ENCODE measurements at places on chromosomes 5 and 9.

DNA sequence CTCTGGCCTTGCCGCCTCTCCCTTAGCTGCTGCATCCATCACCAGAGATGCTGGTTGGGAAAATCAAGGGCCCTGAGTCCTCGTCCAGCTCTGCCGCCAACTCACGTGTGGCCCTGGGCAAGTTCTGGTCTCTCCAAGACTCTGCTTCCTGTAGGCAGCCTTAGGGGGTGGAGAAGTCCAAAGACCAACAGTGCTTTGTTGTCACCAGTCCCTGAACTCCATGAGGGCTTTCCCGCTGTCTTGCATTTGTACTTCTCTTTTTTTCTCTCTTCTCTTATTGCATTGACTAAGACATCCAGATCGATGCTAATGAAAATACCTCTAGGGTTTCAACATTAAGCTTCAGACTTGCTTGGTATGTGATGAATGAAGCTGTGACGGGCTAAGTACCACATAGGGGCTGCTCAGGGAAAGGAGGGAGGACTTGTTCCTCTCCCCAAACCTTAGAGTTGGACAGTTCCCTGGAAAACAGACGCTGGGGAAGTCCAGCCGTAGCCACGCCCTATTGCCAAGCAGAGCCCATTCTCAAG, 63.7 kb upstream of the STXBP1 start:
- no peak for DNase-seq

- DNase-seq = no peak
Measured at GRCh38 chr5:168882283-168882682, 303.1 kb upstream of the PANK3 start.

DNA sequence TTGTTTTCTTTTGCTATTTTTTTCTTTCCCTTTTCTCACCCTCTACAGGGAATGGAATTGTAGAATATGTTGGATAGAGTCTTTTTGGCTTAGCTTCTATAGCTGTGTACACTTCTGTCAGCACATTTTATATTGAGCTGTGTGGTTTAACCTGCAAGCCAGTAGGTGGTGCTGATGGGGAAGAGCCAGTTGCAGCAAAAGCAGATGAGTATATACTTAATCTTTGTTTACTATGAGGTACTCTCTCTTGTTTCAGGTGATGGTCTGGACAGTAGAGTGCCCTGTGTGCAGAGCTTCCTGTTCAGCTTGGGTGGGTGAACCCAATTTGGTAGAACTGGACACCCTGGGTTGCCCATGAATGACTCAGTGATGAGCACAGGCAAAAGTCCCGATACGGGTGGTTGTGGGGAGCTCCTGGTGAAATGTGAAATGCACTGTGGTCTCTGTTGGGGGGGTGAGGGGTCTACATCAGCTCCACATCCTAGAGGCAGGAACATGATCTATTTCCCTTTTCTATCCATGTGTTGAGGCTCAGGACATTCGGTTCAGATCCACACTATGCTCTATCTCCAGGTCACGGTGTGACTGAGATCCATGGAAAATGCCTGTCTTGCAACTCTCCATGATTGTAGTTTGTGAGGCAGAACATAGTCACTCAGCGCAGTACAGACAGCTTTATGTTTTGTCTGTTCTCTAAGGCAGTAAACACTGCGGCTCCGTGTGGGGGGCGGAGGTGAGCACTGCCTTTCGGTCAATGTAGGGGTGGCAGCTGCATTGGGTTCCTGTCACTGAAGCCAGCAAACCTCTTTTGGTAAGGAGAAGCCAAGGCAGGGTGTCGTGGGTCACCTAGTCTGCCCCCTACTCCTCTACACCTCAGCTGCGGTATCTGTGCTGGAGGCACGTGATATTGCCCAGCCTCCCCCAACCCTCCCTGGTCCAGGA, 353.2 kb downstream of the PRR16 start:
- DNase-seq = no peak

DNA sequence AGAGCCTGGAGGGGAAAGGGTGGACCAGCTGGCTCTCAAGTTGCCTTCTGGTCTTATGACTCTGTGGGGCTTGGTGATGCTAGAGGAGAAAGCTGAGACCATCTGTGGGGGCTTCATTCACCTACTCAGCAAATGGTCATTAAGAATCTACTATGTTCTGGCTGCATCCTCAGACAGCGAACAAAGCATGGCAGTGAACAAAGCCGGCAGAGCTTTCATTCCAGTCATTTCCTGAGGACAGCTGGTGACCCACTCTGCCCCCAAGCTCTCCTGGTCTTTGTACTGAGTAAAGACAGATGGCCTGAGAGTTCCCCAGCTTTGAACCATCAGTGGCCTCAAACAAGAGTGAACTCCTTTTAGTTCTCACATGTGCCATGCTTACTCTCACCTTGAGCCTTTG, 48.0 kb downstream of the FGF1 start:
- no peak for DNase-seq

GRCh38 chr9:79020276-79020675, 551.5 kb upstream of the TLE4 start:
- no peak for DNase-seq

DNA sequence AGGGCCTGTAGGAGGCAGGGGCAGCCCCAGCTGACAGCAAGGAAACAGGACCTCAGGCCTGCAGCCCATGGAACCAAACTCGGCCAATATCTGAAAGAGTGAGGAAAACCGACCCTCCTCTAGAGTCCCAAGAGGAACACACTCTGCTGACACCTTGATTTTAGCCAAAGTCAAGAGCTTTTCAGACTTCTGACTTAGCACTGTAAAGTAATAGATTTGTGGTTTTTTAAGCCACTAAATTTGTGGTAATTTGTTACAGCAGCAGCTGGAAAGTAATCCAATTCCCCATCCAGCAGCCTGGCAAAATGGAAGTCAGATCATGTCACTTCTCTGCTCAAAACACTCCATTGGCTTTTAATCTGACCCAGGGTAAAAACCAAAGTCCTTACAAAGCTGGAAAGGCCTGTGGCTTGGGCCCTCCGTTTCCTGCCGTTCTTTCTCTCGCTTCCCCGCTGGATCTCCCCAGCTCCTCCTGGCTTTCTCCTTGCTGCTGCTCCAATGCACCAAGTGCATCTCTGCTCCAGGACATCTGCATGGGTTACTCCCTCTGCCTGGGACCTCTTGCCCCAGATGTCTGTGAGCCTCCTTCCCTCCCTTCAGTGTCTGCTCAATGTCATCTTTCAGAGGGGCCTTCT, 79.0 kb downstream of the C5orf15 start:
- DNase-seq = no peak

GRCh38 chr5:57174128-57174889, 450 bp downstream of the GPBP1 start:
- DNase-seq = peak; percentile 28

DNA sequence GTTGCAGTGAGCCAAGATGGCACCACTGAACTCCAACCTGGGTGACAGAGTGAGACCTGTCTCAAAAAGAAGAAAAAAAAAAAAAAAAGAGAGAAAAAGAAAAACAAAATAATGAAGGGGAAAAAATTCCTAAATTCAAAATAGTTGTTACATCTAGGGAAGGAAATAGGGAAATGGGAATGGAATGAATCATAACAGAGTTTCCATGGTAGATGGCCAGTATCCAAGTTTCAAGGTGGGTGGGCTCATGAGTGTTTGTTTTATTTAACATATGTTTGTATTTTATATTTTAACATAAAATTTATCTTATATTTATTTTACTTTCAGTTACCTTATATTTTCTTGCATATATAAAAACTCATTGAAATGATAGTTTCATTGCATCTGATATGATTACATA, 215.6 kb downstream of the ARHGEF28 start:
- no peak for DNase-seq

- DNase-seq = no peak
Measured at GRCh38 chr9:27348785-27349697, 52.1 kb upstream of the EQTN start.

DNA sequence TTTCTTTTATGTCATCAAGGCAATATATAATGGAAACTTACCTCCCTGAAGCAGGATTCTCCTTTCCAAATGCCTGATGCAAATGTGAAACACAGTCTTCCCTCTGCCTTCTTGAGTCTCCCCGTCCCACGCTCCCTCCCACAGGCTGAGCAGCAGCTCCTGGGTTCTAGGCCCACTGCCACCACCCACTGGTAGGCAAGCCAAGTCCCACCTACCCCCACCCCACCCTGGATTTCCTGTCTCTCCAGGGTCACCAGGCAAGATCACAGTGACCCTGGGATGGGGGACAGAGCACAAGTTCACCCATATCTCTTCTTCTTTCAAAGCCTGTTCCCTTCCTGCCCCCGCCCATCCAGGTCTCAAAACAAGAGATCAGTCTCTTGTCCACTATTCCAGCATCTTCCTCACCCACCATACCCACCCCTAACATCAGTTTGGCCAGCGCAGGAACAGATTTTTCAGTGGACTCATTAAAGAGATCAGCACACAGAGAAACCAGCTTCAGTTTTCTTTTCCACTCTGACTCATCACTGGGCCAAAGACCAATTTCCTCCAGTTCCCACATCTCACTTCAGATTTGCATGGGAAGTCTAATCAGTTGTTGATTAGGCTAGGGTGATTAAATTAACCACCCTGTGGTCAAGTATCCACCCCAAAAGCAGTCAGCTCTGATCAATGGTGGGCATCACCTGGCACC, 151.5 kb downstream of the ACTL7B start:
- no peak for DNase-seq

- no peak for DNase-seq
Measured at GRCh38 chr9:134424818-134425217, 98.6 kb downstream of the RXRA start.

- peak; percentile 9 for DNase-seq
Measured at GRCh38 chr5:68252673-68253623, 37.4 kb downstream of the PIK3R1 start.

DNA sequence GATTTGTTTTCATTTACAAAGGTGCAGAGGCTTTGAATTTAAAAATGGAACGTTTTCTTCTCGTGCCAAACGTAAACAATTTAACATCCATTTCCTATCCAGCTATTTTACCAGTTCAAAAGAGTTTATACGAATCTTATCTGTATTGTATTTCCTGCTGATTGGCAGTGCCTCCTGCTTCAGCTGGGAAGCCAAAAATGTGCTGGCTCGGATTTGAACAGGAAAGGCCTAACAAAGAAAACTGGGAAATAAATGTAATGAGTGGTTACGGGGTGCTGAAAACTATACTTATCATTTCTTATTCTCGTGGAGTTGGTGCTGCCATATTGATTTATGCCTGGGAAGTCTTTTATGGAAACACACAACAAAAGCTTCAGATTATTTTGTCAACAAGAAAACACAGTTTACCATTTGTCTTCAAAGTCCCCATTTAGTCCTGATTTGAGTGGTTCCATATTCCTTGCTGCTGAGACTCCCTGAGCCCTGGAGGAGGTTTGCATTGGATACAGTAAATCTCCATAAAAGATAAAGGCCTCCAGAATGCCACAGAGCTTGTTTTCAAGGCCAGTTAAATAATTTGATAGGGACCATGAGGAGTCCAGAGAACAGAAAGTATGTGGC, 507.4 kb downstream of the RASEF start:
- DNase-seq = no peak

DNA sequence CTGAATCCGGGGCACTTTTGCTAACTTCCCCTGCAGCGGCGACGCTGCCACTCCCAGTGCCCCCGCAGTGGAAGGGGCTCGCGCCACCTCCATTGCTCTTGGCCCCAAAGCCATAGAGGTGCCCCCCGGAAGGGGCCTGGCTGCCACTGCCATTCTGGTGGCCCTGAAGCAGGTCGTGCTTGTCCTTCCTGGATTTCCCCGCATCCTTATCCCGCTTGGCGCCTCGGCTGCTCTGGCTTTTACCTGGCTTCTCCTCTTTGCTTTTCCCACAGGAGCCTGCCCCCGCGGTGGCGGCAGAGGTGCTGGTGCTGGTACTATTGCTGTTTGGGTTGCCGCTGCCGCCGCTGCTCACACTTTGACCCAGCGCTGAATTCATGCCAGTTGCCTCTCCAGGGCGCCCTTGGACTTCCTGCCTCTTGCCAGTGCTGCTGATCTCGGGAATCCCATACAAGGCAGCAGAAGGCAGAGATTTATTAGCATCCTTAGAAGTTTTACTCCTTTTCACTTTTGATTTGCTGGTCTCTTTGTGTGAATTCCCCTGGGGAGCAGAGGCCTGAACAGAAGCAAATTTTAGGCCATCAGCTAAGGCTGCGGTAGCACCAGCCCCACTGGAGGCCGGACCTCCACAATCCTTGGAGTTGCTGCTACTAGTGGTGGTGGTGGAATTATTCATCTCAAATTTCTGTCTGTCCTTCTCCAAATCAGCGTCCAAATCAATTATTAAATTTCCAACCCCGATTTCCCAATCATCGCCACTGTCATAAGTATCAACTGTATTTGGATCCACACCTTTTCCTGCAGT, 2.1 kb downstream of the ZNF608 start:
- DNase-seq = no peak

GRCh38 chr5:79418276-79418675, 95.7 kb downstream of the HOMER1 start:
- DNase-seq = no peak

GRCh38 chr9:34457266-34458012, 931 bp downstream of the FAM219A start:
- DNase-seq = no peak

GRCh38 chr5:168480601-168481000, 5.7 kb upstream of the RARS1 start:
- DNase-seq = no peak

GRCh38 chr9:74642376-74642775, 145.2 kb downstream of the RORB start:
- DNase-seq = no peak

DNA sequence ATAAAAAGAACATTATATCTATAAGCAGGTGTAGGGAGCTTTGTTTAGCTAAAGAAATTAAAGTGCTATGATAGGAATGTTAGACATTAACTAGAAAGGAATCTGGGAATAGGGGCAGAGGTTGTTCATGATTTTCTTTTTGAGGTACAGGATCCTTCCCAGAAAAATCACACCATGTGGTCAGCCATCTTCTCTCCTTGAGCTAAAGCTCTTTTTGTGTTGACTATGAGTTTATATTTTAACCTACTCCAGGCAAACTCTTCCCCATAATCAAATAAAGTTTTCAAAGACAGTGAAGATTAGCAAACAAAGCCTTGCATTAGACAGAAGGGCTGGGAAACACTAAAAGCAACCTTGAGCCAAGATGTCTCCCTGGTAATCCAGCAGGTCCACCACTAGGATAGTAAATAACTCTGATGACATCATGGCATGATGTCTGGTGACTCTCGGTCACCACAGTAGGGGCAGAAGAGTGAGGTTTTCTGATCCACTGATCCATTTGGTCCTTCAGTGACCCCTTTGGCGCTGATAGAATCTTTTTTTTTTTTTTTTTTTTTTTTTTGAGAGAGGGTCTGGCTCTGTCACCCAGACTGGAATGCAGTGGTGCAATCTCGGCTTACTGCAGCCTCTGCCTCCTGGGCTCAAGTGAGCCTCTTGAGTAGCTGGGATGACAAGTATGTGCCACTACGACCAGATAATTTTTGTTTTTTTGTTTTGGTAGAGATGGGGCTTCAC, 30.6 kb upstream of the IL6ST start:
- no peak for DNase-seq

DNA sequence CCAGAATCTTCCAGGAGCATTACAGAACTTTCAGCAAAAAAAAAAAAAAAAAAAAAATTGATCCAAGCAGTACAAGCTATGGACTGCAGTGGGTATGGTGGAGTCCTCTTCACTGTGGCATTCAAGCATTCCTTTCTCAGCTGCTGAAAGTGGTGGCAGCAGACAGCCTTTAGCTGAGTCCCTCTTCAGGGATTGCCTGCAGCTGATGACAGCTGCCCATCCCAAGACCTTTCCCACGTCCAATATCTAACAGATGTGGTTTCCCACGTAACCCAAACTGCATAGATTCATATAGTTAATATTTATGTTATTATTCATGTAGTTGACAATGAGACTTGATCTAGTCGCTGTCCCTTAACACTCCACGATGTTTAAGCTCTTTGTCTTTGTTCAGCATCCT, 475.9 kb downstream of the TLE1 start:
- DNase-seq = no peak
